Activated B cell treated with CpG ODN at 0.5 μM for 24 hours (primary cell): ENCODE measurements at places on chromosomes 7 and 10.

DNA sequence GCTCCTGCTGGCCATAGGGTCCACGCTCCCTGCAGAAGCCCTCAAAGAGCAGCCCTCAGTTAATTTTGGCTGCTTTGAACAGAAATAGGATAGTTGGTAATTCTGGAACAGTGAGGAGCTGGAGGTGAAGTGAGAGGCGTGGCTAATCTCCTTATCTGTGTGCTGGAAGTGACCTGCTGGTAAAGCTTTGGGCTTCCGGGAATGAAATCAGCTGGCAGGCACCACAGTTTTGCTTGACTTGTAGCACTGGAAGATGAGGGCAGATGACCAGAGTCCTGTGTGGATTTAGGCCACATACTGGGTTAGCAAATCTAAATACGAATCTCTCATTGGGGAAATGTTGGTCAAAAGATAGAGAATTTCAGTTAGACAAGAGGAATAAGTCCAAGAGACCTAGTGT is 10.2 kb downstream of the ATP6V0E2 start:
- DNase-seq, result no peak

GRCh38 chr10:96494694-96495093 is 19.0 kb downstream of the TLL2 start:
- DNase-seq, result no peak

DNA sequence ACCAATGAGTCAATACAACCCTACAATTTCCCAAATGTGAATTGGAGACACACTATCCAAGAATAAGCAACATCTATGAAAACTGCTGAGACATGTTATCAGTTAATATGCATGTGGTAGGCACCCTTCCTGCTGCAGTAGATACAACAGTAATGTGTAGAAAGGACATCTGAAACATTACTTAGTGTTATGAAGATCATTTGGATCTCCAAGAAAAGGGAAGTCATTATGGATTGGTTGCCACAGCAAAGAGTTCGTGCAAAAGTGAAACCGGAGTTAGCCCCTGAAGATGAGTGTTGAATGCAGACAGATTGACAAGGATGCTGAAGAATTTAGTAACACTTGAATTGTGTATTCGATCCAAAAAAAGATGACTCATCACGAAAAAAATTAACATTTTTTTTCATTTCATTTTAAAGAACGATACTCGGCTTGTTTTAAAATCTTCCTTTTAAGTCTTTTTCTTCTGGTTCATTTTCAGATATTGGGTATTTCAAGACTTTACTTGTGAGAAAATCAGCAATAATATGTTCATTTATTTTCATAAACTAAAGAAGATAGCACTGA is 322.4 kb upstream of the KLF6 start:
- DNase-seq, result no peak

DNA sequence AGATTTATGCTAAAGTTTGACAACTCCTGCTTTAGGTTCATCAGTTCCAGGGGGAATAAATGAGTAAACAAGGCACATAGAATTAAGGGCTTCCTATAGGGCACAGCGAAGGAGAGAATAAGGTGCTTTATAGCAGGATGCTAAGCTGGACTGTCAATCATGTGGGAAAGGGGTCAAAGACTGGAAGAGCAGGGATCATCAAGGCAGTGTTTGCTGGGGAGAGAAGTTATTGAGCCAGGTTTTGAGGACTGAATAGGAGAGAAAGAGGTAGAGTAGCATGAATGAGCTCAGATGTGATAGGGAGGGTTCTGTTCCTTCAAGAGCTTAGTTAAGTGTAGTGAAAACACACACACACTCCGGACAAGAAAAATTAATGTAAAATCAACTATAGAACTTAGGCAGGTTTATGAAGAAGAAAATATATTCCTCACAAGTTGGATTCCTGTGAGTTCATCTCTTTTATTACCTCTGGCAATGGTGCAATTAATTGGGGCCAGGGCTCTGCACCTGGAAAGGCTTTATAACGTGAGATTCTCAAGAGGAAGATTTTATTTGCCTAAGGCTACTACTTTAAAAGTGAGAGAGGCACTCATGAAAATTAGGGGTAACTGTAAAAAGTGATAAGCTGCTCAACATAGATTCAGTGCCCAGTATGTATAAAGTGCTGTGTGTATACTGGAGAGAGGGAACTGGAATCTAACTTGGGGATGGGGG is 222.4 kb downstream of the AUTS2 start:
- no peak for DNase-seq

GRCh38 chr7:150784954-150785353 is 15.2 kb downstream of the TMEM176B start:
- no peak for DNase-seq

DNA sequence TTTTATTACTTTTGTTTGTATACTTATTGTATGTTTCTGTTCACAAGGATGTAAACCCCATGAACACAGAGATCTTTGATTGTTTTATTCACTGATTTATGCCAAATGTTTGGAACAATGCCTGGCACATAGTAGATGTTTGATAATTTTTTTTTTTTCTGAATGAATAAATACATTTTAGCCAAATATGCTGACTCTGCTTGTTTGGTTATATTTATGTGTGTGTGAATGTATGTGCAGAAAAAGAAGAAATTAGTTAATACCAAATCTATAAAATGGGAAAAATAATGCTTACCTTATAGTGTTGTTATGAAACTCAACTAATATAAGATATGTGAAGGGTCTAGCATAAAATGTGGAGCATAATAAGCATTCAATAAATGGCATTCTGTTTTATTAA is 203.9 kb downstream of the MDFIC start:
- no peak for DNase-seq

DNA sequence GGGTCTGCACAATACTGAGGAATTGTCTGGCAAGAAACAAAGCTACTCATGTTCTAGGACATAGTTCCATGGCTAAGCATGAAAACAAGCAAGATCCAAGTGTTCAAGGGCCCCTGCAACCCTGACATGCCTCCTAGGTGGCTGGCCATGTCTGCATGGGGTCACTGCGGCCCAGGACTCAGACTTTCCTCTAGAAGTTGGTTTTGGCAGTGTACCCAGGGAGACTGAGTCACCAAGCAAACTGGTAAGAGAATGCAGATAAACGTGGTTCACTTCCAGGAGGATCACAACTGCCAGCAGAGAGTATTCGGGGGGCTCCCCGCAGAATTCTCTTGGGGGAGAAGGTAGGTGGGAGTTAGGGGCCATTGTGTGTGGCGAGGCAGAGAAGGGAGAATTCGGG is 7.4 kb upstream of the PFKFB3 start:
- no peak for DNase-seq

- no peak for DNase-seq
These were observed 273.1 kb downstream of the SEMA3D start for GRCh38 chr7:84913731-84914130.

- no peak for DNase-seq
These were observed 27.3 kb downstream of the BAMBI start for GRCh38 chr10:28704464-28705161.

GRCh38 chr7:107501593-107501992 is 31.7 kb downstream of the GPR22 start:
- no peak for DNase-seq

DNA sequence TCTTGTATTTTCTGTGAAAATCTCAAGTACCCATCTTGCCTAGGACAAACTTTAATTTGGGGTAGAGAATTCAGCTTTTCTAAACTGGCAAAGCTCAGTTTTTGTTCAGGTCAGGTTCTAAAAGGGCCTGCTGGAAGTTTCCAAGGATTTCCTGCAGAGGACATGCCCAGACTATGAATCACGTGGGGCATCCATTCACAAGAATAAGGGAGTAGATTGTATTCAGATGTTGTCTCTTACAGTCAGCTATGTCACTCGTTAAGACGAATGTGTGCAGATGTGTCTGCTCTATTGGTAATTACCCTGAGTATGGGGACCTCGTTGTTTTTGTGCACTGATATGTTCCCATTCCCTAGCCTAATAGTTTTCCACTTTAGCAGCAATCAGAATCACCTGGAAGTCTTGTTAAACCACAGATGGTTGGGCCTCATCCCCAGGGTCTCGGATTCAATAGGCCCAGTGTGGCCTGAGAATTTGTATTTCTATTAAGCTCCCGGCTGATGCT is 81.0 kb upstream of the ITPRID1 start:
- DNase-seq, result no peak

DNA sequence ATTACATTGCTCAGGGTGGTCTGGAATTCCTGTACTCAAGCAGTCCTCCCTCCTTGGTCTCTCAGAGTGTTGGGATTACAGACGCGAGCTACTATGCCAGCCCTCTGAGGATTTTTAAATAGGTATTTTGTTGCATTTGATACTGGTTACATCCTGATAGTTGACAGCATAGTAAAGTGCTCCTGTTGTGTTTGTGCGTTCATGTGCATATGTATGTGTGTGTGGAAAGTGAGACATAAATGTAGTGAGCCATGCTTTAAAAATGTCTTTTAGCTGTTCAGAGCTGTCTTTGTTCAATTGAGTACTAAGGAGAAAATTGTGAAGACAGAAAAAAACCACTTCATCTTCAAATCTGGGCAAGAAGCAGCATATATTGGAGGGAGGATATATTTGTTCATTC is 27.8 kb downstream of the ZNRF2 start:
- DNase-seq, result no peak

GRCh38 chr7:21495731-21496130 is 47.1 kb upstream of the DNAH11 start:
- DNase-seq, result no peak

DNA sequence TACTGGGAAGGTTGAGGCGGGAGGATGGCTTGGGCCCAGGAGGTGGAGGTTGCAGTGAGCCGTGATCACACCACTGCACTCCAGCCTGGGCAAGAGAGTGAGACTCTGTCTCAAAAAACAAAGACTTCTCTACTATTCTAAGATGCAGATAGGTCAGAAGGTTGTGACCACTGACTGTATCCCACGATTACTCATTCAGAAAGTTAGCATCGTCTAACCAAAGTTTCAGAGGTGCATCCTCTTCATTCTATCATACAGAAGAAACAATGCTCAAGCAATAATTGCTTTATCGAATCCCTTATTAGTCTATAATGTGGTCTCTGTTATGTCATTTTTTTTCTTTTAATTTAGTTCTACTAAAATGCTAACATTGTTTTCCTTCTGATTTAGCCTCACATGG is 348.7 kb upstream of the LRGUK start:
- no peak for DNase-seq

DNA sequence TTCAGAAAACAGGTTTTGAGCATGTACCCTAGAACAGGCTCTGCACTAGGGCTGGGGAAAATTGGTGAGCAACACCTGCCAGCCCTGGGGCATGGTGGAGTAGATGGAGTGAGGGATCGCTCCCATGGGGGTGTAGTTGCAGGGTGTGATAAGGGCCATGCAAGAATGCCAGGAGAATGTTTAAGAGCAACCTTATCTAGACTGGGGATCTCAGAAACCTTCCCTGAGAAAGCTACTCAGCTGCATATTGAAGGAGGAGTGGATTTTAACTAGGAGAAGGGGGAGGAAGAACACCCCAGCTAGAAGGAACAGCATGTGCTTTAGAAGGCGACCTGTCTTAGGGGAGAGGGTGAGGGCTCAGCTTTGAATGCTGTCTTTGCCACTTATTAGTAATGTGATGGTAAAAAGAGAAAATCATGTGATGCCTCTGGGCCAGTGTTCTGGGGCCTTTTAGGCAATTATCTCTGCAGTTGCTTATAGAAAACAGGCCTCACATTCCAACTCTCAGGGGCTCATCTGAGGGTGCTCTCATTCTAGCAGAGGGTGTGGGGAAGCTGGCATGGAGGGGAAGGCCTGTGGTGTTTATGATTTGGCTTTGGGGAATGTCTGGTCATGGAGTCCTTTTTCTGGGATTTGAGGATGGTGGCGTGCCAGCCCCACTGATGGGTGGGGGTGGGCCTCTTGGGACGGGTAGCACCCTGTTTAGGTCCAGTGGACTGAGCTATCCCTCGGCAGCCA is 225.4 kb downstream of the BMPER start:
- no peak for DNase-seq

GRCh38 chr7:11319491-11320274 is 346.0 kb downstream of the PHF14 start:
- no peak for DNase-seq

DNA sequence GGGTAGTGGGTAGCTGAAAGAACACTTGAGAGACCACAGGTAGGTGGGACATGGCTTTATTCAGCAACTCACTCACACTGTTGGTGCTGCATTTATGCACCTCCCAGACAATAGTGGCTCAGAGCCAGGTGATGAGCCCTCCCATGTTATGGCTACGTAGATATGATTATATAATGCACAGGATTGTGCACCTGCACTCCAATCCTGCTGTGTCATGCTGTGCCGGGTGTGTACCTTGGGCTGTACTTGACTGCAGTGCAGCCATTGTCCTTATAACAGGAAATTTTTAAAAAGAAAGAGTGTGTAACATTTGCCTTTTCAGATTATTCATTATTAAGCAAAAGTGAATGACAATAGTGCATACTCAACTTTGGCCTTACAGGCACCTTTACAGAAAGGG is 366.1 kb upstream of the BMPER start:
- no peak for DNase-seq

GRCh38 chr7:33644489-33644888 is 260.9 kb upstream of the BMPER start:
- DNase-seq, result no peak

GRCh38 chr7:28606421-28606820 is 194.1 kb downstream of the CREB5 start:
- DNase-seq, result no peak

DNA sequence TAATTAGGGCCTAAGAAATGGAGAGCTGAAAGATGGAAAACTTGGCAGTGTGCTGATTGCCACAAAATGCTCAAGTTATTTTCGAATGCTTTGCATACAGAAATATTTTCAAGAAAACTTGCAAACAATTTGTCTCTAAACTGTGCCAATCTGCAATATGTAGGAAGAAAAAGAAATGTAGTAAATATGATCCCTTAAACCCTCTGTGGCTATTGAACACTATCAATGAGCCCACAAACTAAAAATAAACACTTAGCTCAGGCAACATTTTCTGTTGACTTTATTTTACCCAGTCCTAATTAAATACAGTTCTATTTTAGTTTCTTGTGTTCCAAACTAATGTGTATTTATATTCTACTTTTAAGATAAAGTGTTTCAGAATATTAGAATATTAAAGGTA is 342.1 kb downstream of the SEMA3D start:
- no peak for DNase-seq

DNA sequence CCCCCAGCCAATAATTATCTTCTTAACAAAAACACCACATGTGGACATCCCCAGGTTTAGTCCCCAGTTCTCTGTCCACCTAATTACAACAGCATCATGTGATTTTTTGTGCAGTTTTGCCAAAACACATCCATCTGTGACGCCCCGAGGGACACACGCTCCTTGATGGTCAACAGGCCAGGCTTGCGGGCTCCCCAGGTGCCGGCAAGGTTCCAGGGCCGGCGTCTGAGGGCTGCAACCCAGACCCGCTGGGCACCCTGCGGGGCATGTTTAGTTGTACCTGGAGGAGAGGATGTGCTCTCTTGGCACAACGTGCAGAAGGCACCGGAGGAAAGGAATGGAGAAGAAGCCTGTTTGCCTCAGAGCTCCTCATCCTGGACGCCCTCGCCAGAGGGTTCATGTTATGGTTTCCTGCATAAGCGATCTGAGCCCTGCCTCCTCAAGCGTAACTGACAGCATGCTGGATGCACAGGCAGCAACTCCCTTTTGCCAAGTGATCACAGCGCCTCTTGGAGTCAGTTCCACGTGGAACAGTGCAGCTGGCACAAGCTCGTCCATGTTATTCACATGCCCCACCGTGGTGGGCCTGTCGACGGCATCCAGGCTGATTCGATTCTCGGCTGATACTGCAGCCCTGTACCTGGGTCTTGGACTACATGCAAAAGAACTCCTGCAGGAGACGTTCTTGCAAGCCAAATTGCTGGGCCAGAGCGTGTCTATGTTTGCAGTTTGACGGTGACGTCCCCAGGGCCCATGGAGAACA is 41.6 kb downstream of the JAKMIP3 start:
- no peak for DNase-seq
